ENCODE measurements at places on chromosomes 5 and 9.

- DNase-seq, result no peak
These were observed 330.3 kb downstream of the MLLT3 start for GRCh38 chr9:20292002-20292401.

- no peak for DNase-seq
These were observed 76.5 kb downstream of the SEC61B start for GRCh38 chr9:99298614-99299013.

DNA sequence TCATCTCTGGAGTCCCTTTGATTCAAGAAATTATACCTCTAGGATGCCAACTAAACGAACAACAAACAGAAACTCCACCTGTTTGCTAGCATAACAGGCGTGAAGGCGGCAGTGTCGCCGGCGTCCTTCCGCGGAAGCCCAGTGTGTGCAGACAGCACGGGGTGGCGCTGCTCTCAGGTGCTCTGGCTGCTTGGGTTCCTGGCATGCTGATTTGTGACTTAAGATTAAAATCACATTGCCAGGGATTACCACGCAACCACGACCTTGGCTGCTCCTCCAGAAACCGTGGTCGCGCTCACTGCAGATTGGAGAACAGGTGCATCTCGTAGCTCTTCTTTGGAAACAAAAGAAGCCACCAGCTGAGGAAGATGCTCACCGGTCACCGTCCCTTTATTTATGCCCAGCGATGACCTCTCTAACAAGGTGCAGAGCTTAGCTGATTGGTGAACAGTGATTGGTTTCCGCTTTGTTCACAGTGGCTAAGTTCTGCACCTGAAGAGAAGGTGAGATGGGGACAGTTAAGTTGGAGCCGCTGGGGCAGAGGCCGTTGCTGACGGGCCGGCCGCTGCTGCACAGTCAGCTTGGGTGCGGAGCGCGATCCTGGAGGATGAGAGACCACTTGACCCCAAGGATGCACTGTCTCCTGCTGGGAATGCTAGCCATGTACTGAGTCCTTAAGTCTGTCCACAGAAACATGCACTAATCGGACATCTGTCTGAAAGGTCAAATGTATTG is 232.3 kb downstream of the FANCC start:
- no peak for DNase-seq

DNA sequence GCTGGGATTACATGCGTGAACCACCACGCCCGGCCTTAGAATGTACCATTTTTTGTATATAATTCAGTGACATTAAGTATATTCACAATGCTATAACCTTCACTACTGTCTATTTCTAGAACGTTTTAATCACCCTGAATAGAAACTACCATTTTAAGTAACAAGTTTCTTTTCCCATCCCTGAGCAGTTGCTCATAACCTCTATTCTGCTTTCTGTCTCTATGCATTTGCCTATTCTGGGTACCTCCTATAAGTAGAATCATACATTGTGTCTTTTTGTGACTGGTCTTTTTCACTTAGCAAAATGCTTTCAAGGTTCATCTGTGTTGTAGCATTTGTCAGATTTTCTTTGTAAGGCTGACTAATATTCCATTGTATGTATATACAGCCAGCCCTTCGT is 39.9 kb downstream of the DDX46 start:
- DNase-seq, result no peak

DNA sequence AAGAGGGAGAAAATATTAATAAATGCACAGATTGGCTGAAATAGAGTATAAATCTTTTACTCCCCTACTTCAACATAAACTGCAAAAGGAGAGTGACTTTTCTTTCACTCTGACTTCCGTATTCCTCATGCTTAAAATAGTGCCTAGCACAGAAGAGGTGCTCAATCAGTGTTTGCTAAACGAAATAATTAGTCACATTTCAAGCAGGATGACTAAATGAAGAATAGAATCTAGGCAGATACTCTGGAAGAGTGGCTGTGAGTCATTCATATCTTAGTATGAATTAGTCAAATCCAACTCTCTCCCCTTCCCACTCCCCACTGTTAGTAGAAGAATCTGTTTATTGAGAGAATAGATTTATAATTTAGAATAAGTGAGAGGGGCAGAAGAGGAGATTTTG is 4.8 kb downstream of the CD274 start:
- DNase-seq, result no peak

DNA sequence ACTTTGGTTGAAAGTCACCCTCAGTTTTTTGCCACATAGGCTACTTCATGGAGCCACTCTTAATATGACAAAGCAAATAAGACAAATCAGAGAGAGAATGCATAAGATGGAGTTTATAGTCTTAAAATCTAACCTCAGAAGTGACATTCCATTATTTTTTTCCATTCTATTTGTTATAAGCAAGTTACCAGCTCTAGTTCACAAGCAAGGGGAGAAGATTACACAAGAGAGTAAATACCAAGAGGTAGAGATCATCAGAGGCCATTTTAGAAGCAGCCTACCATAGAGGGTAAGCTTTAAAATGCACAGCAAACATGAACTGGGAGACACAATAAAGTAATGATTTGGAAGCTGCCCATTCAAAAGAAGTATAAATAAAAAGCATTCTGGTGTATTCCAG is 651.3 kb upstream of the MEF2C start:
- DNase-seq, result no peak

DNA sequence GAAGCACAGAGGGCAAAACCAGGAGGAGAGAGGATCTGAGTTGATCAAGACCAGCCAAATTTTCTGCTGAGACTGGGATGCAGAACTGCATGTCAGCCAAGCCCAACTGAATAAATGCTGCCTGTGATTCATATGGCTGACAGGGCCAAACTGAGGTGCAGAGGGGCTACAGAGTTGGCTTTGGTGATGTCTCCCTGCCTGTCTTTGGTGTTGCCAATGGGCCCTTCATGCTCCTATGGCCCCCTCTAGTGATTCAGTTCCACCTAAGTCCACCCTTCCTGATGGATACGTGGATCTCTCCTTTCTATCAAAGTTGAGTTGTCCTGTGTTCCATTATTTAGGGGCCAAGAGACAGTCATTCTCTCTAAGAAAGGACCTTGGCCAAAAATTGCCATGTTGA is 163.6 kb upstream of the TLE4 start:
- DNase-seq, result no peak

DNA sequence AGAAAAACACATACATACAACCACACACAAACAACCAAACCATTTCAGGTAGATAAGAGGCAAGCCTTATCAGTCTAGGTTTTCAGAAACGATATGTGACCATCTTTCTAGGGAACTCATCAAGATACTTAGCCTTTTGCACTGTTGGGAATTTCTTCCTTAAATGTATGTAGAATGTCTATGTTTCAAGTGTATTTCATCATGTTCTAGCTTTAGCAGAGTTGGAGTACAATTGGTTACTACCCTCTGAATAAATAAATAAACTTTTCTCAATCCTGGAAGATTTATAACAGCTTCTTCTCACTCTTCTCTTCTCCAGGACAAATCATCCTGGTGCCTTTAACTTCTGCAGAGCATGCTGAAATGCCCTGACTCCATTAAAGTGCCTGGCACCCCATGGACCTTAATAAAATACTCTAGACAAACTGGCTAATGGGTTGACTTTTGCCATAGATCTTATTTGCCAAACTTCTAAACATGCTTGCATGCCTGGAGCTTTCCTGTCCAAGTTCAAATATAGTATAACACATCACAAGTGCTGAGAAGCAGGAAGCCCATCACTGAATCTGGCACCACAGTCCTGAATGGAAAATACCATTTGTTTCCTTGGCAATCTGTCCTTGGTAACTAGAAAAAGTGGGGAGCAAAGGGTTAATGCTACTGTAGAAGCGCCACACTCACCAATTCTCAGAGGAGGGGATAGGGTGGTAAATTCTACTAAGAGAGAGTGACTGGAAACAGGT is 33.1 kb upstream of the ZNF462 start:
- DNase-seq, result no peak

DNA sequence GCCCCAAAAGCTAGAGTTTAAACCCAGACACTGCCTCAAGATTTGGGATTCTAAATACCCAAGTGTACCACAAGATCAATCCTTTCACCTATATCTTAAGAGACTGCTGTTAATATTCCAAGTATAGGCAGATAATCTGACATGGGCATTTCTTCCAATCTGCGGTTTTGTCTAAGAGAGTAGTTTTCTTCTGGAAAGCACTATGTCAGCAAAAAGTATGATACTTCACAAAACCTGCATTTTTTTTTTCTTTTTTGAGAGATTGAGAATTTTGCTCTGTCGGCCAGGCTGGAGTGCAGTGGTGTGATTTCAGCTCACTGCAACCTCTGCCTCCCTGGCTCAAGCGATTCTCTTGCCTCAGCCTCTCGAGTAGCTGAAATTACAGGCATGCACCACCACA is 190.7 kb upstream of the TYRP1 start:
- DNase-seq, result no peak

- no peak for DNase-seq
These were observed 34.9 kb downstream of the MTMR12 start for GRCh38 chr5:32277798-32278197.

- DNase-seq, result no peak
These were observed 980 bp upstream of the RHOBTB3 start for GRCh38 chr5:95730011-95730700.

DNA sequence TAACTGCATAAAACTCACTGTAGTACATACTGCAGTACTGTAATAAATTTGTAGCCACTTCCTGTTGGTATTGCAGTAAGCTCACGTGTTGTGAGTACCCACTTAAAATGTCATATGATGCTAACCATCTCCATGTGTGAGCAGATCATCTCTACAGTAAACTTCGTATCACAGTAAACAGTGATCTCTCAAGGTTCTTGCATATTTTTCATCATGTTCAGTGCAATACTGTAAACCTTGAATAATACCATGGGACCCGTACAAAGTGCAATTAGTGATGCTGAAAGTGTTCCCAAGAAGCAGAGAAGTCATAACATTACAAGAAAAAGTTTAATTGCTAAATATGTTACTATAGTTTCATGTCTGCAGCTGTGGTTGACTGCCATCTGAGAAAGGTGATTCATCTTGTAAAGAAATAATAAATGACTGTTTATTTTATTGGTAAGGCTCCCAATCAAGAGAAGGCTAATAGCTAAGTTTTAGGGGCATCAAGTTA is 253.8 kb upstream of the POU5F2 start:
- DNase-seq, result no peak

- peak; percentile 66 for DNase-seq
These were observed 81.3 kb downstream of the OXCT1 start for GRCh38 chr5:41788941-41789368.

- DNase-seq, result no peak
These were observed 58.6 kb downstream of the VCAN start for GRCh38 chr5:83530193-83530592.

DNA sequence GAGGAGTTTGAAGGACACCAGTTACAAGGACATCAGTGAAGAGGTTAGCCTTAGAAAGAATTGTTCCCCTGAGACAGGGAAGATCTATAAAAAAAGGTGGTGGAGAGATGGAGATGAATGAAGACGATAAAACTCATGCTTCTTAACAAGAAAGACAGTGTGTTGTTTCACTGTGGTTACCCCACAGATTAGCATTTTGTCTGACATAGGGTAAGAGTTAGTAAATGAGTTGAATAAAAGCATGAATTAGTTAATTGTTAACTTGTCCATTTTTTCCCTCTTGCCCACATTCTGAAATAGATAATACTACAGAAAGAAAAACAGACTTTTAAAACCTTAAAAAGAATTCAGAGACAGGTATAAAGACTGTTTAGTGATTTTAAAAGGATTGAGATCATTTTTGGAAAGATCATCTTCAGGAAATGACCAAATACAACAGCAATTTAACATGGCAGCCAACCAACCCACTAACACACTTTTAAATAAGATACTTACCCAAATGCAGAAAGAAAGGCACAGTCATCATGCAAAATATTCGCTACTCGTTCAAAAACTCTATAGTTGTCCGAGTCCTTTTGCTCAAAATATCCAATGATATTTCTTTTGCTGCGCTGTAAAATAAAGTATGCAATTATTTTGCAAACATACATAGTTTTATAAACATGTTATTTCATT is 78.5 kb downstream of the ERP44 start:
- DNase-seq, result no peak

DNA sequence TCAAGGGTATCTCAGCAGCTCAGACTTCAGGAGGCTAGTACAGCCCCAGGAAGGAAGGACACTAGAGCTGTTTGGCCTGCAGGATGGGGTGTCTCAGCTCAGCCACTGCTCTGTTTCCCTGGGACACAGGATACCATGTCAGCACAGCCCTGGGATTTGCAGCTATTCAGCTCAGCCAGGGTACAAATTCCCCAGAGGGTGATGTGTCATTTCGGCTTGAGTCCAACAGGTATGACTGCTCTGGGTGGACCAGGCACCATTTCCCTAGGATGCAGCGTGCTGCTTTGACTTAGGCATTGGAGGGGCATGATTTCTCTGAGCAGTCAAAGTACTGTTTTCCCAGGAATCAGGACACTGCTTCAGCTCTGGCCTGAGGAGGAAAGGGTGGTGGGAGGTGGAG is 130.1 kb downstream of the ARSB start:
- no peak for DNase-seq

DNA sequence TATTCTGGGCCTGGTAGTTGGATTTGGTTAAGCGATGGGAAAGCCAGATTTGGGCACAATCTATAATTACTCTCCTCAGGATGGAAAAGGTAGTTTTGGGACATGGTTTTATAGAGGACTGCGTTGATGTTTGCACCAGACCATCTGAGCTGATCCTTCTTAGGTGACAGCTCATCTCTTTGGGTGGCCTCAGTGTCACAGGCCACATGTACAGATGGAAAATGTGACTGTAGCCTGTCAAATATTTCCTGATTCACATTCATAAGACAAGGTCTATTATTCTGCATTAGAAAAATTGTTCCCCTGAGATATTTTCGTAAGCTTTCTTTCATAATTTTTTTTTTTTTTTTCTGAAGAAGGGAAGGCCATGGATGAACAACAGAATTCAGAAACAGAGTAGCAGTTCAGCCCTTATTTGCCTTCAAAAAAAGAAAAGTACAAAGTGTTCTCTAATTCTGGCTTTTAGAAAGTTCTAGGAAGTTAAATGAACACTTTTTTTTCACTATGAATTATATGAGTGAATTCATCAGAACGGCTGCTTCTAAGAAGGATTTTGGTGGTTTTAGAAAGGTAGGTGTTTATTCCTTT is 81.0 kb downstream of the NNT start:
- no peak for DNase-seq

DNA sequence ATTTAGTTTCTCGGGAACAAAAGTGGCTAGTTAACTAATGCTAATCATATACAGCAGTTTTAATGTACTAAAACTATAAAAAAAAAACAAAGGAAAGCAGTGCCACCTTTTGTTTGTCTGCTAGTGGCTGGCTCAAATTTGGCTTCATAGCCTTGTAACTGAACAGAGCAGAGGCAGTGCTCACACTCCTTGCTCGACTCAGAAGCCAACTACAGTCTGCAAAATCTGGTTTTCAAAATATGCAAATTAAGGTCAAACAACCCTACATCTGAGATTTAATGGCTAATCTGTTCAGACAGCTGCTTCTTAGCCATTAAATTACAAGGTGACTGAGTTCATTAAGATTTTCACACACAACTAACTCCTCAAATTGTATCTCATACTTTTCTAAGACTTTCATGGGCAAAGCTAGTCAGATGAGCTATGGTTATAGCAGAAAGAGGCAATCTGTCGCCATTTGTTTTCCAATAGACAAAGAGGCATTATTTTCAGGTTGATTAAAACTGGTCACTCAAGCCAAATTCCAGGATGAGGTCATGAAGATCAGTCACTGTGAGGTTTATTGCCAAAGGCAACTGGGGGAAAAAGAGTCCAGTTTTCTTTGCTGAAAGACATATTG is 56.8 kb upstream of the EPB41L4A start:
- no peak for DNase-seq

- no peak for DNase-seq
These were observed 38.6 kb downstream of the SH3RF2 start for GRCh38 chr5:145975001-145975360.

All from NCI-H2081 (cell line).